OCI-LY7 (cell line): ENCODE measurements at places on chromosomes 5 and 9. TPM values are rescaled to one million over a fixed set of nuclear protein-coding genes. Genes with fewer than 3 reads are reported as not detected.
A peak's percentile ranks its signal among the peaks of the same experiment; 100 is the strongest.

Gene ADRB2
- 4.4 and 4.6 TPM in 2 replicates for total RNA-seq

Gene CDKN2B
- total RNA-seq: 3.7 and 4.7 TPM in 2 replicates

Gene OTULINL
- total RNA-seq: 1.9 and 2.7 TPM in 2 replicates

Gene CEL
- total RNA-seq: 1.4 and 1.8 TPM in 2 replicates

Gene SAXO1
- 0.63 TPM in 1 of 2 replicates, not detected in the other for total RNA-seq

Gene HRH2
- not detected in 2 replicates for total RNA-seq

DNA sequence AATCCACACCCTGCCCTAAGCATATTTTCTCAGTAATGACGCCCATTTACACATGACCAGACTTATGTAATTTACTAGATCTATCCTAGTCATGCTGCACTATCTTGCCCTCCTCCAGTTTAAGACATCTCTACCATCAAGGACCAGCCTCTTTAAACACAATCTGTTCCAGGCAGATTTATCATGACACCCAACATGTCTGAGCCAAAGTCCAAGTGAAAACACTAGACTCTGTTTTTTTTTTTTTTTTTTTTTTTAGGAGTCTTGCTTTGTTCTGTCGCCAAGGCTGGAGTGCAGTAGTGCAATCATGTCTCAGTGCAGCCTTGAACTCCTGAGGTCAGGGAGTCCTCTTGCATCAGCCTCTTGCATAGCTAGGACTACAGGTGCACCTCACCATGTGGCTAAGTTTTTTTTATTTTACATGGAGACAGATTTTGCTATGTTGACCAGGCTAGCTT is 354.6 kb downstream of the ARRDC3 start:
- DNase-seq: no peak

GRCh38 chr5:11047030-11047429 is 286.0 kb upstream of the DAP start:
- no peak for DNase-seq

DNA sequence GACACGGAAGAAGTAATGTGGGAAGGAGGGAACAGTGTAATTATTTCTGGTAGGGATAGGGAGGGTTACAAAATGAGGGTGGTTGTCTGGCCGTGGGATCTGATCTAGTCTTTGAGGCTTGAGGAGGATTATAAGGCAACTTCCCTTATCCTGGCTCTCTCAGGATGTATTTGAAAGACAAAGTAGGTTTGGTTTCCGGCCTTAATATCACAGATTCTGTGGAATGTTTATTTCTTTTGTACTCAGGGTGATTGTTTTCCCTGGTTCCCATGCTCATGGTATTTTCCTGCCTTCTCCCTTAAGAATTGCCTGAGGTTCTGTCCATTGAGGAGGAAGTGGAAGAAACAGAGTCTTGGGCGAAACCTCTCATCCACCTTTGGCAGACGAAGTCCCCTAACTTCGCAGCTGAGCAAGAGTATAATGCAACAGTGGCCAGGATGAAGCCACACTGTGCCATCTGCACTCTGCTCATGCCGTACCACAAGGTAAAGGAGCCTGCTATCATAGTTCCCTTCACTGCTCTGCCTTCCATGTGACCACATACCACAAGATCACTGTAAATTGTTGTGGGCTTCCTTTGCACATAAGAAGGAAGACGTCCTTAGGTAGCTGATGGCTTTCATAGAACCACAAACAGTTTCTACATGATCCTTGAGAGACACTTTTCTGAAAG is 253.8 kb downstream of the KDM4C start:
- DNase-seq: no peak

DNA sequence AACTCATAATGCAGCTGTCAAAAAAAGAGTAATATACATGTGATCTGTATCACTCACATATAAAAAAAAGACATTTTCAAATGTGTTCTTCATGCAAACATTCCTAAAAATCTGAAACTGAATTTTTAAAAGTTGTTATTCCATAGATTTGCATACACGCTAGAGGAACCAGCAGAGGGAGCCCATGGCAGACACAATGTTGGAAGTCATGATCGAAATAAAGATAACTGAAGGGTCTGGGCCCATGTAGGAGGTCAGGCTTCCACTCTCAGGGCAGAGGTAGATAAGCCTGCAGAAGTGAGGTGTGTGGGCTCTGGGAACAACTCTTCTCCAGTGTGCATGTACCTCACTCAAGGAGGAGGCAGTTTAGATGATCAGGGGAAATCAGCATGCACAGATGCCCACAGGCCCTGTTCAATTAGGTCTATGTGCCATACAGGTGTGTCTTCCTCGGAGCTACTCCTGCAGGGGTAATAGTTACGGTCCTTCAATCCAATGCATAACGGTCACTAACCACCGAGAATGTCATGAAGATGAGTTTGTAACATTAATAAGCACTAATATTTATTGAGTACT is 208.6 kb downstream of the EPB41L4A start:
- peak; percentile 22 for DNase-seq

- no peak for DNase-seq
Observed at GRCh38 chr9:82140471-82140870, 151.9 kb downstream of the SPATA31D1 start.
